ENCODE measurements at places on chromosomes 16 and 17.

GRCh38 chr17:69473841-69474831 is 59.6 kb downstream of the MAP2K6 start:
- DNase-seq: no peak

DNA sequence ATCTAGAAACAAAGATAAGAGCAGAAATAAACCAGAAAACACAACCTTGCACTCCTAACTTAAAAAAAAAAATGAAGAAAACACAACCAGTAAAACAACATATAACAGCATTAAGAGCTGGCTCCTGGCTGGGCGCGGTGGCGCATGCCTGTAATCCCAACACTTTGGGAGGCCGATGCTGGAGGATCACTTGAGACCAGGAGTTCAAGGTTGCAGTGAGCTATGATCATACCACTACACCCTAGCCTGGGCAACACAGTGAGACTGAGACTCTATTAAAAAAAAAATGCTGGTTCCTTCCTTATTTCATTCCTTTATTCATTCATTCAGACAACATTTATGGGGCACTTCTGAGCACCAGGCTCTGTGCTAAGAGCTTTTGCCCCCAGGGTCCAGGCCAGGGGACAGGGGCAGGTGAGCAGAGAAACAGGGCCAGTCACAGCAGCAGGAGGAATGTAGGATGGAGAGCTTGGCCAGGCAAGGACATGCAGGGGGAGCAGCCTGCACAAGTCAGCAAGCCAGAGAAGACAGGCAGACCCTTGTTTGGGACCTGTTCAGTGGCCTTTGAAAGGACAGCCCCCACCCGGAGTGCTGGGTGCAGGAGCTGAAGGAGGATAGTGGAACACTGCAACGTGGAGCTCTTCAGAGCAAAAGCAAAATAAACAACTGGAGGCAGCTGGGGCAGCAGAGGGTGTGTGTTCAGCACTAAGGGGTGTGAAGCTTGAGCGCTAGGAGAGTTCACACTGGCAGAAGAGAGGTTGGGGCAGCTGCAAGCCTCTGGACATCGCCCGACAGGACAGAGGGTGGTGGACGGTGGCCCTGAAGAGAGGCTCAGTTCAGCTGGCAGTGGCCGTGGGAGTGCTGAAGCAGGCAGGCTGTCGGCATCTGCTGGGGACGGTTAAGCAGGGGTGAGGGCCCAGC is 2.6 kb downstream of the STH start:
- DNase-seq: no peak

- no peak for DNase-seq
Measured at GRCh38 chr17:15392326-15392741, 50.9 kb upstream of the TEKT3 start.

DNA sequence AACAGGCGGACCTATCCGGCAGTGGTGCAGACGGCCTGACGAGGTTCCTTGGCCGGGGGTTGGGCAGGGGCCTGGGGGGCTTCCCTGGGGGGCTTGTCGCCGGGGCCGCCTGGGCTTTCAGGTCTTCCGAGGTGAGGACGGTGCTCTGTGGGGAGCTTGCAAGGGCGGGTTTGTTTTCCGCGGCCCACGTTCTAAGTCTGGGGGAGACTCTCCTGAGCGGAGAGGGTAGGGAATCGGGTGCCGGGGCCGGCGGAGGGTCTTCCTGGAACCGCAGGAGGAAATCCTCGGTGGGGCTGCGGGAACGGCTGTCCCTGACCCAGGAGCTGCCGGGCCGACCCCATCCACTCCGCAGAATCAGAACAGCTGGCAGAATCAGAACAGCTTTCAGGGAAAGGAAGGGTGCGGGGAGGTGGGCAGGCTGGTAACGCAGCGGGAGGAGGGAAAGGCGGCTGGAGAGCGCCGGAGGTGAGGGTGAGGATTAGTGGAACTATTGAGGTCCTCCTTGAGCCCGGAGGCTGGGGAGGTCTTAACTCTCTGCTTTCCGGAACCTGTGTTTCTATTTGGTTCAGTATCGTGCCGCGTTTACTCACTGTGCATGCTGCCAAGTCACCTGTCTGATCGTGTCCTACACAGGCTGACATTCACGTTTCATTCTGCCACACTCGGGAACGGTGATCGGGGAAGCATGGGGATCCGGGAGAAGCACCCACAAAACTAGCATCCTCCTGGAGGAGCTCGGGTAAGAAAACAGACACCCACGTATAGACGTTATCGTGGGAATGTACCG is 28.9 kb downstream of the CPSF4L start:
- peak; percentile 28 for DNase-seq

- DNase-seq: no peak
Measured at GRCh38 chr17:42313773-42314566, 25.7 kb downstream of the STAT5A start.

DNA sequence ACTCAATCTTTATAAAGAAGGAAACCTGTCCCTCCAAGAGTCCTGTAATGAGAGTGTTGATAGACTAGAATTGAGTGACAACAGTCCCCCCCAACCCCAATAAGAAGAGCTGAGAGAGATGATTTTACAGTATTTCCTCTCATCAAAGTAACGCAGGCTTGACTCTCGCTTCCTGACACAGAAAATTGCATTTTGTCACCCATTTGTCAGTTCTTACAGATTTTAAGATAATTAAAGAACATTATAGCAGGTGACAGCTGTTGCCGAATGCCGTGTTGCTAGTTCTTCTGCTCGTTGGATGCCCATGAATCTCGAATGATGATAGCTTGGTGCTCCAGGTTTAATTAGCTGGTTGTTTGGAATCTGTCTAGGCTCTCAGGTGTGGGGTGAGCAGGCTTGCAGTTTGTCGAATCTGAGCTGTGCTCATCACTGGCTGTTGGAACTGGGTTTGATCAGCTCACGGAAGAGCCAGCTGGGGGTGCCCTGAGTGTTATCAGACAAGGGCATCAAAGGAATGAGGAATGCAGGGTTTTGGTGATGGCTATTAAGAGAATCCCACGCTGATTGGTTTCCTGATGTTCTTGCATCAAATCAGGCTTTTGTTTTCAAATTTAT is 84.8 kb upstream of the CPHXL start:
- no peak for DNase-seq

- DNase-seq: no peak
Measured at GRCh38 chr16:23724096-23724784, 11.2 kb upstream of the ERN2 start.

- no peak for DNase-seq
Measured at GRCh38 chr16:1100084-1100800, 4.2 kb upstream of the C1QTNF8 start.

GRCh38 chr16:83136924-83137323 is 510.2 kb downstream of the CDH13 start:
- no peak for DNase-seq

- DNase-seq: no peak
Measured at GRCh38 chr16:69839240-69839688, 77.1 kb downstream of the WWP2 start.

- DNase-seq: no peak
Measured at GRCh38 chr17:2337544-2338314, 428 bp downstream of the SGSM2 start.

DNA sequence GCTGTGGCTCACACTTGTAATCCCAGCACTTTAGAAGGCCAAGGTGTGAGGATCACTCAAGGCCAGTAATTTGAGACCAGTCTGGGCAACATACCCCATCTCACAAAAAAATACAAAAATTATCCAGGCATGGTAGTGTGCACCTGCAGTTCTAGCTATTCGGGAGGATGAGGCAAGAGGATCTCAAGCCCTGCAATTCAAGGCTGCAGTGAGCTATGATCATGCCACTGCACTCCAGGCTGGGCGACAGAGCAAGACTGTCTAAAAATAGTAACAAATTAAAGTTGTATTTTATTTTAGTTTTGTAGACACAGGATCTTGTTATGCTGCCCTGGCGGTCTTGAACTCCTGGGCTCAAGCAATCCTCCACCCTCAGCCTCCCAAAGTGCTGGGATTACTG is 18.2 kb downstream of the USP31 start:
- no peak for DNase-seq

GRCh38 chr16:84182680-84183571 is 3.9 kb downstream of the TAF1C start:
- no peak for DNase-seq

DNA sequence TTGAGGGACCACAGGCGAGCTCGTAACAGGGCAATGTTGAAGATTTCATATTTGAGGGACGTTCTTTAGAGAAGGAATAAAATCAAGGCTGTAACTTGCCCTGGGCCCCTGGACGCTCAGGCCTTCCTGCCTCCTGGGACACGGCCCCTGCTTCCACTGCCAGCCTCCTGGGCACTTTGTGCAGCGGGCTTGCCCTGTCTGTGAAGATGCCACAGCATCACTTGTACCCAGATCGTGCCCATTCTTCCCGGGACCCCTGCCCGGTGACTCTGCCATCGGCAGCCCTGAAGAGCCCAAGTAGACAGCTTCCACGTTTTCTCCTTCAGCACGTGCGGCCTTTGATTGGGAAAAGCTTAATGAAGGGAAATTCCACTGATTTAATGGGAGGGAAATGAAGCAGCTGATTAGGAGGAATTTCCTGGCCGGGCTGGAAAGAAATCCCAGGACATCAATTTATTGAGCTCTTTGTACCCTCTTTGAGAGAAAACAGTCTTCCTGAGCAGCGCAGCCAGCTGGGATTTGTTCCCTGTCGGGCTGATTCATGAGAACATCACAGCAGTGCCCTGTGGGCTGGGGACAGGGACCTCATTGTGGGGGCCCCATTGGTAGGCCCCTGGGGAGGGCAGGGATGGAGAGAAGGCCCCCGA is 71.5 kb downstream of the CRISPLD2 start:
- no peak for DNase-seq

DNA sequence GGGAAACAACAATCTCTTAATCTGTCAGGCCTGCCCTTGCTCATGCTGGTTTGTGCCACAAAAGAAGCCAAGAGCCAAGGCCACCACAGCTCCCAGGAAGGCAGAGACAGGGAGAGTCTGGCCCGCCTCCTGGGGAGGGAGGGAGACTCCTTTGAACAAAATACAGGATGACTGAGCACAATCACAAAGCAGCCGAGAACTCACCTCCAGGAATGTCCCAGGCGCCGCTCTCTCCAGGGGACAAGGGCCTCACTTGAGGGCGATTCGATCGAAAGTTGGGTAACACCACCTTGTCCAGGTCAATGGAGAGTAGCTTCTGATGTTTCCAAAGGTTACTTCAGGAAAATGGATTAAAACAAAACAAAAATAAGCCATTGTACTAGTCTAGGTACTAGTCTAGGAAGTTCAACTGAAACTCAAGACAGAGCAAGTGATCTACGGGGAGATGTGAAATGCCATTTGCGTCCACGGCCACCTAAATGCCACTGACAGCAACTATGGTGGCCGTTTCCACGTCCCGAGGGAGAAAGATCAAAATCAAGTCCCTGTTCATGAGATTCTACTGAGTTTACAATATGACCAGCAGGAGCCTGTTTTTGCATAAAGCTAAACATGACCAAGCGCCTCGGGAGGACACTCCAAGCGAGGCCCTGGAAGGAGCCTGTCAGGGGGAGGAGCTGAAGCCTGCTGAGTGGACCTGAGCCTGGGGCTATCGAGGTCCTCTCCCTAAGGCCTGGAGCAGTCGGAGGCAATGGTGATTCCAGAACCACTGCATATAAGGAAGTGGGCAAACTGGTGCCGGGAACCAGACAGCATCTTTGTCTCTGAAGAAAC is 13.4 kb upstream of the SLC38A8 start:
- DNase-seq: no peak

DNA sequence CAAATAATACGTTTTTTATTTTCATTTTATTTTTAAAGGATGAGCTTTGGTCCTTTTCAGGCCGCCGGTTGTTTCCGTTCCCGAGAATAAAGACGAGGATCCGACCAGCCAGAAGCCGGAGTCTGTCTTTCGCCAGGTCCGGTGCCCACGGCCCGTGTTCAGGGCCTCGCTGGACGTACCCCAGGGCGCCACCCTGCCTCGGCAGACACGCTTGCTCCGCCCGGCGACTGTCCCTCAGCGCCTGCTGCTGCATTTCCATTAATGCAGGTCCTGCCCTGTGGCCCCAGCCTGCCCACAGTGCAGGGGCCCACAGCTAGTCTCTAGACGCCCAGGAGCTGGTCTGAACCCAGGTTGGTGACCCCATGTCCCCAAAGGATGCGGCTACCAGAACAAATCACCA is 15.6 kb downstream of the METRNL start:
- DNase-seq: no peak

DNA sequence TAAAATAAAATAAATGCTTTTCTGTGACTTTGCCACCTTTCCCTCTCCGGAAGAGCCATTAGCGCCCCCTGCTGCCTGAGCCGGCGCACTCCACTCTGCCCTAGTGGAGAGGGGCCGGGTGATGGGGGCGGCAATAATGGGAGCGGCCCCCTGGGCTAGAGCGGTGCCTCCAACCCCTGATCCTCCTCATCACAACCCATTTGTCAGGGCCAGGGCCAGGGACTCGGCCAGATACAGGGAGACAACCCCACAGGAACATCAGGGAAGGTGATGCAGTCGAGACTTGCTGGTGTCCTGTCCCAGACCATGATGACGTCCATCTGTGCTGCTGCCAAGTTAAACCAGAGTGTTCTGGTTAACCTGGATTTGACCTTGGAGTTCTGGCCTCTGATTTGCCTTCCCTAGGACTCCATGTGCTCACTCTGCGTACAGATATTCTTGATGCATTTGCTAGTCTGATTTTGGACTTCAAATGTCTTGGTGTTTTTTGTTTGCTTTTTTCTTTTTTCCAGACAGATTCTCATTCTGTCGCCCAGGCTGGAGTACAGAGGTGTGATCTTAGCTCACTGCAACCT is 46.1 kb upstream of the BPTF start:
- no peak for DNase-seq

DNA sequence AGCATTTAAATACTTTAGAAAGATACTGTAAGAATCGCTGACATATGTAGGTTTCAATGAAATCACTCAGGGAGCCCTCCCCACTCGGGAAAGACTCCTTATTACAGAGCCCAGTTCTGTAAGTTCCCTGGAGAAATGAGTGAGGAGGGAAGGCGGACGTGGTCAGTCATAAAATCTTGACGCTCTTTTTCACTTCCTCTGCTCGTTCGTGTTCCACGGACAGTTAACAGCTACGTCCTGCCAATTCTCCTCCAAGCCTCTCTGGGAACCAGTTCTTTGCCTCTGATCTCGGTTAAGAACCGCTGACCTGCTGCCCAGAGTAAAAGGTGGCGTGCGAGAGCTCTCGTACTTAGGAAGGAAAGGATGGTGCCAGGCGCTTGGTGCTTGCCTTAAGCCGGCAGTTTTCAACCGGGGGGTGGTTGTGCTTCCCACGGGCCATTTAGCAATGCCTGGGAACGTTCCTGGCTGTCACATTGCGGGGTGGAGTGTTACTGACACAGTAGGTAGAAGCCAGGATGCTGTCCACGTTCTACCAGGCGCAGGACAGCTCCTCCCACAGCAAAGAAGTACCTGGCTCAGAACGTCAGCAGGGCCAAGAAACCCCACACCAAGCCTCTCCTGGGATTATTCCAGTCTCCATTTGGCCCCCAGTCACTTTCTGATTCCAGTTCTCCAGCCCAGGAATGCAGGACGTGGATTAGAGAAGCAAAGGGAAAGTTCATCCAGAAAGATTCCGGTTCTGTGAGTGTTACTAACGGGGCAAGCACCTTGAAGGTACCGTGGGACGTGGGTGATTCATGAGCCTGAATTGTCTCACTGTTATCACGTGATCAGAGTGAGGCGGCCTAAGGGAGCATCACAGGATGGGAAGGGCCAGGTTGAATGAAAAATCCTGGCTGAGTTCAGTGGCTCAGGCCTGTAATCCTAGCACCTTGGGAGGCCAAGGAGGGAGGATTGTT is 87.7 kb downstream of the MRM3 start:
- DNase-seq: no peak

- no peak for DNase-seq
Measured at GRCh38 chr16:86127366-86127765, 228.4 kb downstream of the IRF8 start.
